ENCODE measurements at places on chromosomes 11 and 22.
A peak's percentile ranks its signal among the peaks of the same experiment; 100 is the strongest.

DNA sequence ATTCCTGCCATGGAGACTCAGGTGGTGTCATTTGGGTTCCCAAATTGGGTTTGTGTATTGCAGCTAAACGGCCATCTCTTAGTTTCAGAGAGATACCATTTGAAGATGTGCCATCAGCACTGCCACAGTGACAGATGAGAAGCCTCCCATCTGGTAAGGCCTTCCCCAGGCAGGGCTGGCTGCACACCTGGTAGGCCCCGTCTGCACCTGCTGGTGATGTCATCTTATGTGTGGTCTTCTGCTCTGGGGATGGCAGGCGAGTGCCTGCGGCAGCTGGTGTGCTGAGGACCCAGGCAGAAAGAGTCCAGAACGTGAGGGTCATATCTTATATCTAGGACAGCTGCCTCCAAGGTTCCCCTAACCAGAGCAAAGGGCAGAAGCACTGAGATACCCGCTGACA is 100.6 kb downstream of the CSNK2A3 start:
- DNase-seq, result peak; percentile 26

- DNase-seq, result no peak
Measured at GRCh38 chr11:70097783-70098563, 19.9 kb downstream of the ANO1 start.

GRCh38 chr11:119567688-119568582 is 145.0 kb upstream of the THY1 start:
- DNase-seq, result peak; percentile 72

GRCh38 chr11:74449369-74449931 is 17.9 kb downstream of the KCNE3 start:
- peak; percentile 84 for DNase-seq

GRCh38 chr22:38607680-38608079 is 37.7 kb upstream of the DMC1 start:
- no peak for DNase-seq

GRCh38 chr11:33015621-33016551 is at the start of gene DEPDC7:
DEPDC7 (plus strand) TSS chr11:33015878; CDS start chr11:33015956, 78 bp downstream.
- peak; percentile 95 for DNase-seq

DNA sequence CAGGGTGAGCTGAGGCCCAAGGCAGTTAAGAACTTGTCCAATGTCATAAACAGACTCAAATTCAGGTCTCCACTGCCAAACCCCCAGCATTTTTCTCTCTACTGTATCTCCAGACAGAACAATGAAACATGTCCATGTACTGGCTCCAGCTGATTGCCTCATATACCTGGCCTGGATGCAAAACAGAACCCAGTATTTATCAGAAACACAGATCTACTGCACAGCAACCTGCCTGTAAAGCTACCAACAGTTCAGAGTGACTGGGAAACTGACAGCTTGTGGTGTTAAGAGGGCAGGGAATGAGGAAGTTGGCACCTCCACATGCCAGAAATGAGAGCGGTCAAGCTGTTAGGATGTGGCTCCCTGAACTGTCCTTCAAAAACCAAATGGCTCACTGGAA is 41.6 kb downstream of the C11orf71 start:
- no peak for DNase-seq

GRCh38 chr11:6271598-6271997 is 12.0 kb downstream of the CCKBR start:
- DNase-seq, result no peak

DNA sequence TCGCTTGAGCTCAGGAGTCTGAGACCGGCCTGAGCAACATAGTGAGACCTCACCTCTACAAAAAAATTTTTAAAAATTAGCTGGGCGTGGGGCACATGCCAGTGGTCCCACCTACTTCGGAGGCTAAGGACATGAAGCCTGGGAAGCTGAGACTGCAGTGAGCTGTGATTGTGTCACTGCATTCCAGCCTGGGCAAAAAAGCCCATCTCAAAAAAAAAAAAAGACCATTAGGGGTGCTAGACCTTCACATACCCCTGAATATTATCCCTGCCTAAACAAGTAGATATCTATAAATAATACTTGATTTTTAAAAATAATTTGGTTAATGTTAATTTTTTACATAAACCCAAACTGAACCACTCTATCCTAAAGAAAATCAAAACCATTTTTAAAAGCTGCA is 24.2 kb downstream of the NUP98 start:
- no peak for DNase-seq

GRCh38 chr11:115272925-115273324 is 231.3 kb downstream of the CADM1 start:
- DNase-seq, result peak; percentile 24

- no peak for DNase-seq
Measured at GRCh38 chr11:123696183-123696582, 41.8 kb upstream of the SCN3B start.

DNA sequence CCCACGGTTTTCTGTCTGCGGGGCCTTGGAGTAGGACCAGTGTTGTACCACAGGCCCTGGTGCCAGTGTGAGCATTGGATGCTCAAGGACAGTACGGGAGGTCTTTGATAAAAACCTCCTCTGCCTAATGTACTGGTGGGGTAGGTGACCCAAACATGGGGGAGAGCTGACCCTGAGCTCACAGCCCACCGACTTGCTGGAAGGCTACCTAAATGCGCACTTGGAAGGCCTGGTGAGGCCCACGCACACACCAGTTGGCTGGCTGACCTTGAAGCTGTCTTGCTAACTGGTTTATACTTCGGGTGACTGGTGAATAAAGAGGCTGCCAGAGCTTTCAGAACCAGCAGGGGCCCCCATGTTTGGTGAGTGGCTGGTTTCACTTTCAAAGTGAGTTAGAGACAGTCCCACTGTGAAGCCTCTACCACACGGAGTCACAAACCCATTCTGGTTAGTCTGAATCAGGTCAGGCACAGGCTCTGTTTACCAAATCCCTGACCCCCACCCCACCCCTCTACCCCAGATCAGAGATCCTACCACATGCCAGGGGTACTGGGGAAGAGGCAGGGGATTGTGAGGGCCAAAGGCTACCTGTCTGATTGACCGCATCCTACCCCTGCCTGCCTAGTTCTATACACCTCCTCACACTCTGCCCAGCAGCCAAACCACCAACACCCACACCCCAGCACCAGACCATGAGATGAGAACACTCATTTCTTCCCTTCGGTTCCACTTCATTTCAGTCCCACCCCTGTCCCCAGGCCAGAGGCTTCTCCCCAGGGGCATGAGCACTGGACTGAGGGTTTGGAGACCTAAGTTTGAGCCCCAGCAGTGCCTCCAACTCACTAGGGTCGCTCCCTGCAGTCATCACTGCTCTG is 12.7 kb upstream of the IL2RB start:
- DNase-seq, result no peak

DNA sequence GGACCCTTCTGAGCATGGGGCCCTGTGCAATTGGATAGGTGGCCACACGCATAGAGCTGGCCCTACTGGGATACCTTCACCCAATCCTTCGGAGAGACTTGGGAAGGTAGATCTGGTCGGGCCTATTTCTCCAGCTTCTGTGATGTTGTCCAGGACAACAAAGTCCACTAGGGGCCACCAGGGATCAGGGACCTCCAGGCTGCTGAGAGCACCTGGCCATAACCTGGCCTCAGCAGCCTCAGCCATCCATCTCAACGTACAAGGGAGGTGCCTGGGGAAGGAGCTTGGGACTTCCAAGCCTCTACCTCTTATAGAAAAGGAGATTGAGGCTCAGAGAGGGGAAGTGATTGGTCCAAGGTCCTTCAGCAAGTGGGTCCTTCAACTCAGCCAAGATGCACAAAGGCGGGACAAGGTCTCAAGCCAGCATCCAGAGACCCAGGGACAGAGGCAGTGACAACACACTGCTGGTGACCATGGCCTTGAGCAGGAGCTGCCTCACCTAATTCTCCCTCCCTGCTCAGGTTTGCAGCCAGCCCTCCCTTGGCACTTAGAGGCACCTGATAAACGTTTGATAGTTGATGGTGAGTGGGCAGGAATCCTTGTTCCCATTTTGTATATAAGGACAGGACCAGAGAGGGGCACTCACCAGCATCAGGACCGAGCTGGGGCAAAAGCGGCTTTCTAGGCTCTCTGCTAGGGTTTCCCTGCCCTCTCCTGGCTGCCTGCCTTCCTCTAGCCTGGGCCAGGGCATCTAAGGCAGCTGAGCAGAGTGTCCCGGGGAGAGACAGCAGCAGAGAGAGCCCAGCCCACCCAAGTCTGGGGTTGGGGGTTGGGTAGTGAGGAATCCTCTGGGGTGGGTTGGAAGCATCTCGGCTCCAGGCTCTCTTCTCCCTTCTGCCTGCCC is 4.5 kb downstream of the RAC2 start:
- DNase-seq, result no peak

GRCh38 chr11:60930394-60930793 is 6.1 kb downstream of the TMEM132A start:
- DNase-seq, result no peak

DNA sequence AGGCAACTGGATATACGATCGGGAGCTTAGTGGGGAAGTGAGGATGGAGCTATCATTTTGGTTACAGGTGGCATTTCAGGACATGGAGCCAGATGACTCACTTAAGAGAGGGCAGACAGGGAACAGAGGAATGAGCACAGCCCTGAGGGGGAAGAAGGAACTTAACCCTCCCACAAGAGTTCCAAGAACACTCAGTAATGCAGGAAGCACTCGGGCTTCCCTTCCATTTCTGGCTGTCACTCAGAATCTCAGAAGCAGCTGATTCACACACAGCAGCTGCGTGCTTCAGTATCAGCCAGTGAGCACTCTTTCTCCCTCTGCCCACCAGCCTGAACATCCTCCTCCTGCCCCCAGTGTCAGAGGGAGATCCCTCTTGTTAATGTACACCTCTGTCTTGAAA is 34.8 kb downstream of the EFCAB6 start:
- DNase-seq, result peak; percentile 94

DNA sequence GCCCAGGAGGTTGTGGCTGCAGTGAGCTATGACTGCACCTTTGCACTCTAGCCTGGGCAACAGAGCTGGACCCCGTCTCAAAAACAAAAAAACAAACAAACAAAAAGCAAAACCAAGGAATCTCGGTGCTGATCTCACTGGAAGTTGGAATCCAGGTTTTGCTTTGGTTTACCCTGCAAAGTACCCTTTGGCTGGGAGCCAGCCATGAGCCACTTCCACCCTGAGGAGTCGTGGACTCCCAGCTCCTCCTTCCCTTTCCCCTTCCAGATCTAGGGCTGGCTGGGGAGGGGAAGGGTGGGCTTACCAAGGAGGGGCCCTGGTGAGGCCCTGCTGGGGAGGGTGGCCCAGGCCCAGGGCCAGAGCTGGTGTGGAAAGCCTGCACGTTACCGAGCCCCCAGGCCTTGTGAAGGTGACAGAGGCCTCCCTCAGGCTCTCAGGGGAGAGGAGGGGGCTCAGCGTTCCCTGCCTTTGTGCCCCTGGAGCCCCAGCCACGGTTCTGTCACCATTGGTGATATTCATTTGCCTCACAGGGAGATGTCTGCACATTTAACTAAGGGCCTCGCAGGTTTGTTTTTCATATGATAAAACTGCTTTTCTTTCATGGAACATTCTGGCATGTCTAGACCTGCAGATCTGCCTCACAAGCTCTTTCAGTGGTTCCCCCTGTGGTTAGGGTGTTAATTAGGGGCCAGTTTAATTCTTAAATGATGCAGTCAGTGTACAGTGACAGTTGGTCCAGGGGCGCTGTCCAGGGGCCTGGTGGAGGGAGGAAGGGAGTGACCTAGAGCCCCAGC is 29.0 kb downstream of the FBLN1 start:
- peak; percentile 41 for DNase-seq

- no peak for DNase-seq
Measured at GRCh38 chr11:68751331-68751856, at the start of gene TESMIN. TESMIN (minus strand) TSS chr11:68751520; CDS start chr11:68750660, 860 bp downstream.

DNA sequence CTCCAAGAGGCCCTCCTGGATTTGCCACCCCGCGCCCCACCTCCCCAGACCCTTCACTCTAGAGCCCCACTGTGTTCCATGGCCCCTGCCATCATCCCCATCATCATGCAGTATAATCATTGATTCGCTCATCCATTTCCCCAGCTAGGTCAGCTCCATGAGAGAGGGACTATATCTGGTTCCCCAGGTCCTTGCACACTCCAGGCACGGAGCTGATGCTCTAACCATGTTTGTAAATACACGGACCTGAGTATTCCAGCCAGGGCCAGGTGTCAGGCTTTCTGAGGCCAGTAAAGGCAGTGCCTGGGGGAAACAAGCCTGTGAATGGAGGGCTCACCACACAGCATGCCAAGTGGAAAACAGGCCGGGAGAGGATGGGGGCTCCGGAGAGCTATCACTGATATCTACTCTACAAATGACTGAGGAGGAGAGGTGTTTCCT is 27.1 kb upstream of the OAF start:
- DNase-seq, result no peak

DNA sequence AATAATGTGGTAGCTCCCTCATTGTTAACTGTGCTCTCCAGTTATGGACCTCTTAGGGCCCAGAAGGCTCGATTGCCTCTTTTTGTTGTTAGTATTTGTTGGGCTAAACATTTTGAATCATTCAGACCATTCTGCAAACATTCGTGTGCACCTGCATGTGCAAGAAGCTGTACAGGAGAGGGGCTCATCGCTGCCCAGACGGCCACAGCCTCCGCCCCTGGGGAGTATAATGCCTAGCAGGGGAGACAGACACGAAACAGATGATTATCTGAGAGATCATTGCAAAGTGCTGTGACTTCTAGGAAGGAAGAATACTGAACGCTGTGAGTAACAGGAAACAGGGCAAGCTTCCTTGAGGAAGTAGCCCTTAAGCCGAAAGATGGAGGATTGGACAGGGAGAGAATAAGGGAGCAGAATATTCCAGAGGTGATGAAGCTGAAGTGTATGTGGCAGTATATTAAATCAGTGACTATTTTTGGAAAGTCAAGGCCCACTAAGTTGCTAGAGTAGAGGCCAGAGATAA is 123.3 kb upstream of the RASSF10 start:
- DNase-seq, result no peak

DNA sequence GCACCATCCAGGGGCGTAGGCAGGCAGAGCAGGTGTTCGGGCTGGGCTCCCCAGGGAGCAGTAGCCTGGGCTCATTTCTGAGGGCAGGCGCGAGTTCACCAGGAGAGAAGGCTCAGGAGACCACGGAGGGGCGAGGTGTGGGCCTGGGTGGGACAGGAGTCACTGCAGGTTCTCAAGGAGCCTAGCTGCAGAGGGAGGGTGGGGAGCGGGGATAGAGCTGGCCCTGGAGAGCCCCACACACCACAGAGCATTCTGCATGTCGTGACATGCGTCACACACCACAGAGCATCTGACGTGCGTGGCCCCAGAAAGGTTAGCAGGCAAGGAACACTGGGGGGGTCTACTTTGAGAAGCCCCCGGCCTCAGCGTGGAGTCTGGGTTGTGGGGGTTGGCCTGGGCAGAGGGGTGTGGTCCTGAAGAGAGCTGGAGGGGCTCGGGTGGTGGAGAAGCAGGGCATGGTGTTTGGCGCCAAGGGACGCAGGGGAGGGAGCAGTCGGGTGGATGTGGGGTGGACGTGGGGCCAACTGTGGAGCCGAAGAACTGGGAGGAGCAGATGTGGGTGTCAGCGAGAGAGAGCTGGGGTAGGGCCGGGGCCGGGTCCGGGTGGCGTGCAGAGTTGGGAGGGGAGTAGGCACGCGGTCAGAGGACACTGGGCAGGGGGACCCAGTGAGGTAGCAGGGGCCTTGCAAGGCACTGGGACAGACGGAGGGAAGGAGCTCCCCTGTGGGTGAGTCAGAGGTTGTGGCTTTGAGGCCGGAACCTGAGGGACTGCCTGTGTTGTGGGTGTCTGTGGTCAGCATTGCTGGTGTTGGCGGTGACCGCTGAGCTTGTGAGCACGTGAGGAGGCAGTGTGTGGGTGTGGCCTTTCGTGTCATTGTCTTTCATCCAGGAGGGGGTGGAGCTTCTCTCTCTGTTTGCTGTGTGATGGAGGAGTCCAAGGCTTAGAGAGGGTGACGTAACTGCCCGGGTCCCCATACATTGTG is 25.5 kb downstream of the CTTN start:
- peak; percentile 97 for DNase-seq

Data from myocyte (in vitro differentiated cells).